ENCODE measurements at places on chromosomes 11 and 22.

- DNase-seq, result no peak
Observed at GRCh38 chr22:19586922-19587684, 62.9 kb upstream of the CLDN5 start.

- DNase-seq, result no peak
Observed at GRCh38 chr11:8261921-8262551, 1.6 kb downstream of the LMO1 start.

DNA sequence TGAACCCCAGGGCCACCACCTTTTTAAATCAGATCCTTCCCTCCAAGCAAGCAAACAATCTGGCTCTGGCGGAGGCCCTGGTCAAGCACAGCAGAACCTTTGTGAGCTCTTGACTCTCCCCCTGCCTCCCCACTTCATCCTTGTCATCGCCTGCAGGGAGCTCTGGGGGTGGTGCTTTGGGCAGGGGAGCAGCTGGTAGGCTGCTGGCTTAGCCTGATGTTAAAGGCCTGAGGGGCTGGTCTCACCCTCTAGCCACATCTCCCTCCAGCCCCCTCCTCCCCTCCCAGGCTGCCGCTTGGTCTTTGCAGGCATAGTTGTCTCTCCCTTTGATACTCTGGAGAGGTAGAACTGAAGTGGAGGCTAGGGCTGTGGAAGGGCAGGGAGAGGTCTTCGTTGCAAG is 50.9 kb downstream of the THAP12 start:
- DNase-seq, result no peak

GRCh38 chr22:22085702-22086500 is 103.3 kb upstream of the TOP3B start:
- peak; percentile 38 for DNase-seq

- DNase-seq, result no peak
Observed at GRCh38 chr11:60937144-60937527, 12.9 kb downstream of the TMEM132A start.

GRCh38 chr11:62394825-62395538 is 23.9 kb upstream of the SCGB1A1 start:
- DNase-seq, result peak; percentile 81

DNA sequence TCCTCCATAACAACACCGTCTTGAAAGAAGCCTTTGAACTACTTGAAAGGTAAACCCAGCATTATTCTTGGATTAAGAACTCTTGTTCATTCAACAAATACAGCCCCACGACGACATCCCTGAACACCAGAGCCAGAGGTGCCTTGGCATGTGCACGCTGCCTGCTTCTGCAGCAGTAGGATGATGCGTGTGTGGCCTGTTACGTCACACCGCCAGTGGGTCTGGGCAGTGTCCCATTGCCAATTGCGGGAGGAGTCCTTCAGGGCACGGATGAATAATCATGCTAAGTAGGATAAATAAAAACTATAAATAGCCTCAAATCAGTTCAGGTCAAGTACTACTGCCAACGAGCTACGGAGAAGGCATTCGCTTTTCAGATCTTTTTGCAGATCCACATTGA is 380.5 kb downstream of the SHANK2 start:
- no peak for DNase-seq

- DNase-seq, result no peak
Observed at GRCh38 chr11:65096926-65097325, 912 bp downstream of the VPS51 start.

GRCh38 chr11:30917859-30918478 is 331.8 kb upstream of the MPPED2 start:
- DNase-seq, result peak; percentile 41

- peak; percentile 82 for DNase-seq
Observed at GRCh38 chr11:124875943-124876817, 10.9 kb downstream of the ROBO3 start.

GRCh38 chr11:43969543-43969942 is 27.1 kb downstream of the C11orf96 start:
- DNase-seq, result no peak

- no peak for DNase-seq
Observed at GRCh38 chr11:14617241-14618027, 26.2 kb upstream of the PDE3B start.

DNA sequence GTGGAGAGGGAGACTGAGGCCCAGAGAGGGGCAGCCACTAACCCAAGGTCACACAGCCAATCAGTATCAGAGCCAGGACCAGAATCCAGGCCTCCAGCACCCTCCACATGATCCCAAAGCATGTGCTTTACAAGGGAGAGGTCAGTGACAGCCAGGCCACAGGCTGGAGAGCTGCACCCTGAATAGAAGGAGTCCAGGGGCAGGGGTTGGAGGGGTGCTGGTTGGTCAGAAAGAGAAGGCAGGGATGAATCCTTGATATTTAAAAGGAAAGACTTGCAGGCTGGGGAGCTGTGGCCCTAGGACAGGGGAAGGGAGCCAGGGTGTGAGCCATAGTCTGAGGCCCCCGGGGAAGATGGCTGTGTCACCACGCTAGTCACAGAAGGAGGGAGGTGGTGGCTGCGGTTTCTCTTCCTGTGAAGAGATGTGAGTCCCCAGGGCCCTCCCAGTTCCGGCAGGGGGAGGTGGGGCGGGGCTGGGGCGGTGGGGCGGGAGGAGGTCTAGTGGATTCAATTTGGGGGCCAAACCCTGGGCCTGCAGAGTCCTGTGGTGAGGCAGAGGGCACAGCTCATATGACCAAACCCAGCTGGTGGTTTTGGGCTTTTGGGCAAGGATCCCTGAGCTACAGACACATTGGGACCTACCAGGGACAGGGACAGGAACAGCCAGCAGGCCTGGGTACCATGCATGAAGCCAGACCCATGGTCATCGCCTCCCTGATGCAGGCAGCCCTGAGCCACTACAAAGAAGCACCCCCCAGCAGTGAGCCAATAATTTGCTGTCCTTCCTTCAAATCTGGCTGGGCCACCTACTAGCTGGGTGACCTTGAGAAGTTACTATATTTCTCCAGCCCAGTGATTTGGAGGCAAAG is 14.0 kb downstream of the RAC2 start:
- no peak for DNase-seq

GRCh38 chr11:103378931-103379330 is 269.7 kb downstream of the DYNC2H1 start:
- DNase-seq, result no peak

GRCh38 chr11:84106541-84106940 is 820.4 kb upstream of the CCDC90B start:
- no peak for DNase-seq

DNA sequence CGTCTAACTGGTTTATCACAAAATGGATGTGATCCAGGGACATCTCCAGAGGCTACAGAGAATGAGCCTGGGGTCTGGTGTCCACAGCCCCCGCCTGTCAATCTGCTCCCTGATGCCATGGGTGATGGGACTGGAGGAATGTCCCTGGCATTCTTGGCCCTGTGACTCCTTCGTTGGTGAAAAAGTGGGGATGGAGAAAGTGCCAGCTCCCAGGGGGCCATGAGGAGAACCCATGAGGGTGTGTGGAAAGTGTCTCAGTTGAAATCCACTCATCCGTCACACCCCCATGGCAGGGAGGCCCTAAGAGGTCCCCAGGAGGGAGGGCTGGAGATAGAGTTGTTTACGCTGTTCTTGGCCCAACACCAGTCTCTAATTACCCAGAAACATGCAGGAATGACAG is 322.0 kb downstream of the CTTN start:
- no peak for DNase-seq

- DNase-seq, result no peak
Observed at GRCh38 chr22:21964234-21964633, 11.6 kb upstream of the PPM1F start.

DNA sequence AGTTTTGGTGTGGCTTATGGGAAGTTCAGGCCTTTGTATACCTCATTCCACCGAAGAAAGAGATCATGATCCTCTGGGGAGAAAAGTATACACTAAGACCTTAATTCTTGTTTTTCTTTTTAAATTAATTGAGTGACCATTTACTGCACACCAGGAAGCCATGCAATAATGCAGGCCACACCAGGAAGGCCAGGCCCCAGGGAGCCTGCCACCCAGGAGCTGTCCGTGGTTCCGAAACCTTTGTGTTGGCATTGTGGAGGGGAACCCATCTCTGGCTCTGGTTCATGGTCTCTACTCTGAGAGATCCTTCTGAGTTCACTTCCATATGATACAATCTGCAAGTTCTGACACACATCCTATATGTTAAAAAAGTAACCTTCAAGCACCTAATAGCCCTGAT is 291.8 kb downstream of the MIAT start:
- no peak for DNase-seq

DNA sequence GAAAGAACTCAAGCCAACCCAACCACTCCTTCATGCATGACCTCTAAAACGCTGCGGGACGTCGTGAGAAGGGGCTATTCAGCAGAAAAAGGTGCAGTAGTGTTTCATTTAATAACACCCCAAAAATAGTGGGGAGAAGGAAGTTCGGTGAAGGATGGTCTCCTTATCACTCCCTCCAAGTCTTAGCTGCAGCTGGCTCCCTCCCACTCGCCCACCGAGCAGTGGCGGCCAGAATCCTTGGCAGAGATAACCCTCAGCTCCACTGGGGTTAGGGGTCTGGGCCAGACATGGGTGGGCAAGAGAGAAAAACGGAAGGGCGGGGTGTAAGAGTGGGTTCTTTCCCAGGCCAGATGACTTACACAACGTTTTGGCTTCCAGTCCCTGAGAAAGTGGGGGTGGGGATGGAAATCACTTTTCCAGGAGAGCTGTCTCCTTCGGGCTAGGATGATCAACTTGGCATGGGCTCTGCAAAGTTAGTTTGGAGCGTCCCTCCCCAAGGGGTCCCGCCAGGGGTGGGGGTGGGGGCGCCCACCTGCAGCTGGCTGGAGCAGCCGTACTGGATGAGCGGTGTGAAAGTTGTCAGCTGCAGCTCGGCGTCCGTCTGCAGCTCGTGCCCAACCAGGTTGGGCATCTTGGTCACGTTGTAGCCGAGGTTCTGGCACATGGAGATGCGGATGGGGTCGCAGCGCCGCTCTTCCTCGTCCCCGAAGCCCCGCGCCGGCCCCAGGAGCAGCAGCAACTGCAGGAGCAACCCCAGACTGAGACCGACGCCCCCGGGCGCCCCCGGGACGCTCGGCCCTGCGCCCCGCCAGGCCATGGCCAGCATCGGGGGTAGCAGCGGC is 705 bp downstream of the FZD4 start:
- no peak for DNase-seq

- no peak for DNase-seq
Observed at GRCh38 chr11:35330931-35331330, 88.4 kb downstream of the SLC1A2 start.

GRCh38 chr22:23117891-23118646 is 23.7 kb downstream of the RSPH14 start:
- no peak for DNase-seq

DNA sequence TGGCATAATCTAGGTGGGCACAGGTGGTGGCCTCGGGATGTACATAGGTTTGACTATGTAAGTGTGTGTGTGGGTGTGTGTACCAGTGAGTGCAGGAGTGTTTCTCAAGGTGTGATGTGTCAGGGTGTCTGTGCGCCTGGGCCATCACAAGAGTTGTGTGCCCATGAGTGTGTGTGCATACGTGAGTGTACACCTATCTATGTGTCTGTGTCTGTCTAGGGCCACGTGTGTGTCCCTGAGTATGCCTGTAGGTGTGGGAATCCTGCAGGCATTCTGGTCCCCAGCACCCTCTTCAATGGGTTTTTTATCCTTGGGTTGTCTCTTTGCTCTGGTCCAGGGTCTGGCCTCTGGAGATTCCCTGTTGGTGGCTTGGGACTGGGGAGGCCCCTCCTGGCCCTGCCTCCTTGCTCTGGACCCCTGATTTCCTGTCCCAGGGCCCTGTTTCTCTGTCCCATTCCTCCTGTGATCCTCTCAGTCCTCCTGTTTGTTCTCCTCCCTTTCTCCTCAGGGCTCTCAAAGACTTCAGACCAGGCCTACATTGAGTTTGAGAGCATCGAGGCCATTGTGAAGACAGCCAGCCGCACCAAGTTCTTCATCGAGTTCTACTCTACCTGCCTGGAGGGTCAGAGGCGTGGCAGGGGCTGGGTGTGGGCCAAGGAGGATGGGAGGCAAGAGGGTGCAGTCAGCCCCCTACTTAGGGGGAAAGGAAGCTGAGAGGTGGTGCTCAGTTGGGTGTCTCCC is 9.4 kb downstream of the INPPL1 start:
- no peak for DNase-seq

DNA sequence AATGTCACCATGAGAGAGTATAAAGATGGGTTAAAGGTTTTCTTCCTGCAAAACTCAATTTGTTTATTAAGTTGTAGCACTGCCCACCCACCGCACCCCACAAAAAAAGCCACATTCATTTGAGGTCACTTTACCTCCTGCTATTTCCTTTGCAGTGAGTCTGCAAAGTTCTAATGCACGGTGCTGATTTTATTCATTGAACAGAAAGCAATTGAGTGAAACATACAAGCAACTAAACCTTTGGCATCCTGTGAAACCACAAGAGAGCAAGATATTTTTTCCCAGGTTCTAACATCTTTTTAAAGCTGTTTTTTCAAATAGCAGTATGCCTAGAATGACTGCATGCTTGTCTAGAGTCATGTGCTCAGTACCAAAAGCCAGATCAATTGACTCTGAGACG is 39.0 kb downstream of the RRAS2 start:
- DNase-seq, result no peak

- peak; percentile 65 for DNase-seq
Observed at GRCh38 chr11:46659908-46660307, 40.5 kb downstream of the ARHGAP1 start.

GRCh38 chr11:128900468-128900867 is 9.3 kb downstream of the KCNJ5 start:
- no peak for DNase-seq

DNA sequence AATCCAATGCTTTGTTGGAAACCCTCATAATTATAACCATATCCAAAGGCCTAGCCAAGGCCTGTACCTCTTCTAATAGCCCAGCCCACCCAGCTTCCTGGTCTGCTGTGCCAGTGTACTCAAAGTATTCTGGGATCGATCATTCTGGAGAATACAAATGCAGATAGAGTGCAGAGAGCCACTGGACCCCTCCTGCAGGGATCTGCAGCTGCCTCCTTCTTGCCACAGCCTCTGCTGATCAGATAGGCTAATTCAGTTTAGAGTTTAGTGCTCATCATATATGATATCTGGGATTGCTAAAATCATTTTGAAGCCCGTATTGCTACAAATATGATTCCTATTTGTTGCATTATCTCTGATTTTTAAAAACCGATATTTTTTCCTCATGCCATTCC is 17.5 kb downstream of the CASP5 start:
- no peak for DNase-seq

DNA sequence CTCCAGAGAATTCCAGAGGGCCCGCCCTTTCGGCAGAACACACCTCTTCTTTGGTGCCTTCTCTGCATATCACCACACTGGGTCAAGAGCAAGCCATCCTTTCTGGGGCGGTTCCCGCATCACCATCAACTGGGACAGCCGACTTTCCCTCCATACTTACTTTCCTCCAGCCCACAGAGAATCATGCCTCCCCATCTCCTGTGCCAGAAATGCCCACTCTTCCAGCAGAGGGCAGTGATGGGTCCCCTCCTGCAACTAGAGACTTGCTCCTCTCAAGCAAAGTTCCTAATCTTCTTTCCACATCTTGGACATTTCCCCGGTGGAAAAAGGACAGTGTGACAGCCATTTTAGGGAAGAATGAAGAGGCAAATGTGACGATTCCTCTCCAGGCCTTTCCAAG is 157.7 kb downstream of the C11orf91 start:
- DNase-seq, result no peak

GRCh38 chr22:19810381-19811201 is 44.1 kb downstream of the GNB1L start:
- DNase-seq, result peak; percentile 5

- DNase-seq, result no peak
Observed at GRCh38 chr22:23481369-23481768, 98.7 kb downstream of the IGLL1 start.

Measured in stromal cell of bone marrow (primary cell).